Activated gamma-delta T cell (primary cell): ENCODE measurements at places on chromosomes 11 and 22.

- no peak for DNase-seq
Observed at GRCh38 chr11:37124384-37124783, 526.3 kb upstream of the RAG2 start.

- no peak for DNase-seq
Observed at GRCh38 chr11:83438438-83438837, 152.3 kb upstream of the CCDC90B start.

DNA sequence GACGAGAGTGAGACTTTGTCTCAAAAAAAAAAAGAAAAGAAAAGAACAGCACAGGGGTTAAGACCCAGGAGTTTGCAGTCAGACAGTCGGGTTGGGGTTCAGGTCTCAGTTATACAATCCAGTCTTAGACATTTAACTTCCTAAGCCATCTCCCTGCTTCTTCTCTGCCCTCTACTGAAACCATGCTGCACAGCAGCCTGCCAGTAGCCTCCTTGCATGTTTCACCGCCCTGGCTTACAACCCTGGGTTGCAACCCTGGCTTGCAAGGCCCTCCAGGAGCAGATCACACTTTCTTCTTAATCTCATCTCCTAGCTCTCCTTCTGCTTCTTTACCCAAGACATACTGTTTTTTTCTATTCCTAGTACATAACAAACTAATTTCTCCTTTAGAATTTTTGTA lies 5.9 kb upstream of the B3GAT3 start:
- no peak for DNase-seq

DNA sequence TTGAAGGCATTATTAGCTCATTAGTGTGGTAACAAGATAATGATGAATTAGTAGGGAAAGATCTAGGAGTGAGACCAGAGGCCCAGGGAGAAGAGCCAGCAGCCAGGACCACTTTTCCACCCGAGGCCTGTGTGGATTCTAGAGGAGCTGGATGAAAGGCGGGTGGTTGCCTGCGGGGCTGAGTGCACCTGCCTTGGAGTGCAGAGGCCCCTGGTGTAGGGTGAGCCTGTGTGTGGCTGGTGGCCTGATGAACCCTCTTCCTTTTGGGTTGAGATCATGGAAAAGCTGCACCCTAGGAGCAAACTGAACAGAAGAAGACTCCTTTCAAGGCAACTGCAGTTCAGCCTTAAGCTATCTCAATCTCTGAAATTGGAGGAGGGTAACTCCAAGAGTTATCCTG lies 5.9 kb upstream of the TP53AIP1 start:
- DNase-seq, result no peak

DNA sequence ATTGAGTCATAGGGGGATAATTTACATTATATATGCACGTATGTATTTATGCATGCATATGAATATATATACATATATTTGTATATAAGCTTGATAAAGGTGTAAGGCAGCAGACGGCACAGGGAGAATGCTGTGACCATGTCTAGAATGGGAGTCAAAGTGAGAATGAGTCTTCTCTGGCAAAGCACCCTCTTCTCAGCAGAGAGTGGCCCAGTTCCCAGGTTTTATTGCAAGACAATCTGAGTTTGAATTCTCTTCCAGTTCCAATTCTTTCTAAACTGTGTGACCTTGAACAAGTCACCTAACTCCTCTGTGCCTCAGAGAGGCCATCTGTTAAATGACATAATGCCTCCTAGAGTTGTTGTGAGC lies 13.8 kb downstream of the EHF start:
- DNase-seq, result no peak

GRCh38 chr11:27649800-27650199 lies 50.5 kb downstream of the BDNF start:
- no peak for DNase-seq

DNA sequence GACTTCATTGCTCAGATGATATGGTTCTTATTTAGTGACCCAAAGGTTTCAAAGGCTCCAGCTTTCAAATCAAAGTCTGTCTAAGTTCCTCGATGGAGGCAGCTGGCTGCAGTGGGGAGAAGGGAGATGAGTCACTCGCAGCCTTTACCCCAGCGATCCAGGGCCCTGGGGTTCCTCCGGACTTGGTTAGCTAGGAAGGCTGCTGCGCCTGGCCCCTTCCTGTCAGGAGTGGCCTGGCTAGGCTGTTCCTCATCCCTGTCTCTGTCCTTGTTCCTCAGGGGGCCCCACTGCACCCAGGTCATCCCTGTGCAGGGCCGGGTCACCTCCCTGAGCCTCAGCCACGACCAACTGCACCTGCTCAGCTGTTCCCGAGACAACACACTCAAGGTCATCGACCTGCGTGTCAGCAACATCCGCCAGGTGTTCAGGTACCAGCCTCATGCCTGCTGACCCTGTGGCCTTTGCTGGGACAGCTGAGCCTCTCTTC lies 13.9 kb downstream of the ATG16L2 start:
- DNase-seq, result no peak

DNA sequence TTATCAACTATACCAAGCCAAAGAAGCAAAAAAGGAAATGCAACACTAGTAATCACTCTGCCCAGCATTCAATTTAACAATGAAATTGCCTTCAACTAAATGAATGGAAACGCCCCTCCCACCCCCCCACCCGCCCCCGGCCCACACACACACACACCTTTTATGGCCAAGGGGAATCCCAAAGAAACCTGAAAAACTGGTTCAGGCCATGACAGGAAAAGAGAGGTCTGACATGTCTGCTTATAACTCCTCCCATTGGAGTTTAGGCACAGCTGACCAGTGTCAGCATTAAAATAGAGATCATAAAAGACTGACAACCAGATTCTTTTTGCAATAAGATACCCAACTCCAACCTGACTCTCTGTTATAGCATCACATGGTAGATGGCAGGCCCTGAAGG lies 42.6 kb downstream of the ACER3 start:
- no peak for DNase-seq
